ENCODE measurements at places on chromosomes 13 and 19.

DNA sequence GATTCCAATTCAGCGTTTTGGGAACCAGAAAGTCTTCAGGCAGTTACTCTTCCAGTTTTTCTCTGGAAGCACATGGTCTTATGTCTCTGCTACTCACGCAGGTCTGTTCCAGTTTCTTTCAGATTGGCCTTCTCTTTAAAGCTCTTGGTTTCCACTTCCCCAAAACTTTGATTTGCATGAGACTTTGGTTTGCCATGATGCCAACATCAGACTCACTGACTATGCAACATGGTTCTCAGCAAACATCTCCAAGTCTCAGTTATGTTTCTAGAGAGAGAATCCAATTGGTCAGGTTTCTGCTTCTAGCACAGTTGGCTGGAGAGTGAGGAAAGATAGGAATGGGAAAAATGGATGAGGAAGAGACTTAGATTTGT lies 3.1 kb downstream of the AKAP11 start:
- DNase-seq, result no peak

GRCh38 chr19:5578097-5578846 lies 10.5 kb upstream of the TINCR start:
- DNase-seq, result no peak

DNA sequence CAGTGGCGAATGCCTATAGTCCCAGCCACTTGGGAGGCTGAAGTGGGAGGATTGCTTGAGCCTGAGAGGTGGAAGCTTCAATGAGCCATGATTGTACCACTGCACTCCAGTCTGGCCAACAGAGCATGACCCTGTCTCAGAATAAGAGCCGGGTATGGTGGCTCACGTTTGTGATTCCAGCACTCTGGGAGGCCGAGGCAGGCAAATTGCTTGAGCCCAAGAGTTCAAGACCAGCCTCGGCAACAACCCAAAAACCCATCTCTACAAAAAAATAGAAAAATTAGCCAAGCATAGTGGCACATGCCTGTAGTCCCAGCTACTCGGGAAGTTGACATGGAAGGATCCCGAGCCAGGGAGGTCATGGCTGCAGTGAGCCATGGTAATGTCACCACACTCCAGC lies 5.3 kb upstream of the NECTIN2 start:
- DNase-seq, result no peak

DNA sequence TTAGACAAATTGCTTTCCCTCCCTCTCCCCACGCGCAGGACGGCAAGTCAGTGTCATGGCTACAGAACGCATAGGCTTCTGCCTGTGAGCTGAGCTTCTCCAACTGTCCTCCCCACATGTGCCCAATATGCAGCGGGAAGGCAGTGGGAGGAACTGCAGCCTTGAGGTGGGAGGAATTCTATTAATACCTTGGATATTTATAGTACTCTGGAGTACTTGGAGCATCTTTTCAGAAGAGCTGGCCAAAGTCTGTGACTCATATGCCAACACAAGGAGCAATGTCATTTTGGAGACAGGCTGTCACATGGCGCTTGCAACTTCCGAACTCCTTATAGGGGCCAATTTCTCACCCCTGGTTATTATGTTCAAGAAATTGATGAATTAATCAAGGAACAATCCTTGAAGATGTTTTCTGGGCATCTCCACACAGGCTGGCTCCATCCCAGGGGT lies 245.0 kb upstream of the SERP2 start:
- DNase-seq, result no peak

GRCh38 chr19:29086182-29086581 lies 126.8 kb downstream of the UQCRFS1 start:
- DNase-seq, result no peak

DNA sequence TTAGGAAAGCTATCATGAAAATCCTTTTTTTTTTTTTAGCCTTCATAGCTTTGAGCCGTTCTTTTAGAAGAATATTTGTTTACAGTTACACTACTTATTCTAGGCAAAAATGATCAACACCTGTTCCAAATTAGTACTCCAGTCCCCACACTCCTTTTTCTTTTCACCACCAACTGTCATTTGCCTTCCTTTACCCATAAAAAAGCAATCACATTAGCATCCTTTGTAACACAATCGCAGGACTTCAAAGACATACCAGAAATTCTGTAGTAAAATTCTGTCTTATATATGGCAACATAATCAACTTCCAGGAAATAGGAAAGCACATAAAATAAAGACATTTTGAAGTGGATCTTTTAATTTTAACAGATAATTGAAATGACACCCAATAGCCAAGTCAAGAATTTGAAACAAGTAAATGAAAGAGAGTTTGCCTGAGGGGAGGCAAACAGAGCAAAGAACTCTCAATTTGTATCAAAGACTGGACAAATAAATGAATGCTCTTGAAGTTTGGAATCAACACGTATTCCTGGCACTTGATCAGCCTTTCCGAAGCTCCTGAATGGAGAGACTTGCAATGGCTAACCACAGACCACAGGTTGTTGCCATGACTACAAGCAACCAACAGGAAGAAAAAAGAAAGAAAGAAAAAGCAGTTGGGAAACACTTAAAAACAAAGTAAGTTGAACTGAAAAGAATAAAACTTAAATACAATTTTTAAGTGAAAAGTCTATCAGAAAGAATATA lies 206.8 kb downstream of the PCDH9 start:
- no peak for DNase-seq

DNA sequence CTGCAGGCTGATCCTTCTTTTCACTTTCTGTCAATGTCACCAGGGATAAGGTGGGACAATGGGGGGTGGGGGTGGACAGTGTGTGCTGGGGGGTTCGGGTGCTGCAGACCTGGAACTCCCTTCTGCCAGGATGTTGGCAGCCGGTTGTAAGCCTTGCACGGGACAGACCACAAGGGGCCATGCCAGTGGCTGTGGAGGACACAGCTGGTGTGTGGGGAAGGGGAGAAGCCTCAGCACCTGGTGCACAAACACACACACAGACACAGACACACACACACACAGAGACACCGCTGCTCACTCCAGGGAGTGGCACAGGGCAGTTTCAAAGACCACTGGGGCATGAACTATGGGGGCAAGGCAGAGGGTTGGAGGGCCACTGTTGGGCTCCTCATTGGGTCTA lies 3.6 kb downstream of the F2RL3 start:
- DNase-seq, result no peak

GRCh38 chr19:44303976-44304568 lies 753 bp downstream of the ZNF235 start:
- no peak for DNase-seq
